Stimulated activated naive CD8-positive, alpha-beta T cell treated with anti-CD3 and anti-CD28 coated beads, Interleukin-15, amount 100 ng/mL, for 72 hours (primary cell): ENCODE measurements at places on chromosomes 5 and 9.

DNA sequence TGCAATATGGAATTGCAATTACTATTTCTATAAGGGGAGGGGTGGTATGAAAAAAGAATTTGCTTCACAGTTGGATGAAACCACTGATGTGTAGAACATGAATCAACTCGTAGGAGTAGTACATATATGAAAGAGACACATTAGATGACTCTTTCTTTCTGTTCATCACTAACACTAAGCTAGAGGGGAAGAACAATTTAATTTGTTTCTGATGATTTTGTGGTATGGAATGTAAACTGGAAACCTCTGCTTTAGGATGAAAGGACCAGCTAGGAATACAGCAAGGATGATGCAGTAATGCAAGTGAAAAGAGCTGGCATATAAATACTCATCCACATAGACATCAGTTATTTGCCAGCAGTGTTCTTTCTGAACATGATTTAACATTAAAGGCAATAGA lies 113.4 kb downstream of the PAPPA start:
- DNase-seq, result no peak

- DNase-seq, result no peak
Observed at GRCh38 chr9:98635374-98635773, 73.4 kb downstream of the GABBR2 start.

DNA sequence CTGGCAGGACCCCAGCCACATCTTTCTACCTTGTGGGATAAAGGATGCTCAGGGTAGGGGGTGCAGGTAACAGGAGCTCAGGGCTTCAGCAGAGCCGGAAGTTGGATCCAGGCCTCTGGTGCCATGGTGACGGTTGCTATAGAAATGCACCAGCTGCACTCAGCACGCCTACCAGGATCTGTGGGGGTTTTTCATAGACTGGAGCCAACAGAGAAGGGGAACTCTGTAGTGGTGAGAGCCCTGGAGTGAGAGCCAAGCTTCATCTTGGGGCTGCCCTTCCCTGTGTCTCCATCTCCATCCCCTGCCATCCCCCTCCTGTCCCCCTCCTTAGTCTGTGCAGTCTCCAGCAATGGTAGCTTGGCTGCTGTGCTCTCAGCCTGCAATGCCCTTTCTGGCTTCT lies 27.5 kb upstream of the BOD1 start:
- DNase-seq, result no peak

GRCh38 chr5:81147886-81148571 lies 85.1 kb upstream of the CKMT2 start:
- DNase-seq, result no peak

DNA sequence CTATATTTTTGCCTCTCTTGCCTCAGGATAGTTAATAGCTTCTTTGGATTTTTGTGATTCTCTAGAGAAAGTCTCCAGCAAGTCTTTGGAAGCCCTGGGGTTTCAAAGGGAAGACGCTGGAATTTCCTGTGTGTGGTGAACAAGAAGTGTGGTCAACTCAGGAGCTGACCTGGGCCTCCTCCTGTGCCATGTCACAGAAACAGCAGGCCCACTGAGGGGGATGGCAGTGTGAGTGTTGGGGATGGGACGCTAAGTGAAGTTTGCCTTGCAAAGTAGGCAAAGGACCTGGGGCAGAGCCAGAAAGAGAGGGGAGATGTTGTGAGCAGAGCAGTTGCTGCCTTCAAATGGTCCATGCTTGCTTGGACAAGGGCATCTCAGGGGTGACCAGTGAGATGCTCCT lies 226.3 kb downstream of the DMRT2 start:
- no peak for DNase-seq

GRCh38 chr9:114371973-114372917 lies 15.5 kb downstream of the AKNA start:
- no peak for DNase-seq
